Adrenal gland (tissue), 19 donors: ENCODE measurements at places on chromosomes 12 and 14. TPM values are rescaled to one million over a fixed set of nuclear protein-coding genes. Genes with fewer than 3 reads are reported as not detected.

- H3K4me1 ChIP-seq = peaks cover 24% of the 10 kb centered on the region
- H3K27ac ChIP-seq = no peak overlapping the region
- H3K4me3 ChIP-seq = no peak overlapping the region
- no peaks in the 10 kb centered on the region for H3K27me3 ChIP-seq
- no peaks in the 10 kb centered on the region for H3K36me3 ChIP-seq
Observed at GRCh38 chr12:106304797-106305196, 2.3 kb downstream of the TCP11L2 start.

DNA sequence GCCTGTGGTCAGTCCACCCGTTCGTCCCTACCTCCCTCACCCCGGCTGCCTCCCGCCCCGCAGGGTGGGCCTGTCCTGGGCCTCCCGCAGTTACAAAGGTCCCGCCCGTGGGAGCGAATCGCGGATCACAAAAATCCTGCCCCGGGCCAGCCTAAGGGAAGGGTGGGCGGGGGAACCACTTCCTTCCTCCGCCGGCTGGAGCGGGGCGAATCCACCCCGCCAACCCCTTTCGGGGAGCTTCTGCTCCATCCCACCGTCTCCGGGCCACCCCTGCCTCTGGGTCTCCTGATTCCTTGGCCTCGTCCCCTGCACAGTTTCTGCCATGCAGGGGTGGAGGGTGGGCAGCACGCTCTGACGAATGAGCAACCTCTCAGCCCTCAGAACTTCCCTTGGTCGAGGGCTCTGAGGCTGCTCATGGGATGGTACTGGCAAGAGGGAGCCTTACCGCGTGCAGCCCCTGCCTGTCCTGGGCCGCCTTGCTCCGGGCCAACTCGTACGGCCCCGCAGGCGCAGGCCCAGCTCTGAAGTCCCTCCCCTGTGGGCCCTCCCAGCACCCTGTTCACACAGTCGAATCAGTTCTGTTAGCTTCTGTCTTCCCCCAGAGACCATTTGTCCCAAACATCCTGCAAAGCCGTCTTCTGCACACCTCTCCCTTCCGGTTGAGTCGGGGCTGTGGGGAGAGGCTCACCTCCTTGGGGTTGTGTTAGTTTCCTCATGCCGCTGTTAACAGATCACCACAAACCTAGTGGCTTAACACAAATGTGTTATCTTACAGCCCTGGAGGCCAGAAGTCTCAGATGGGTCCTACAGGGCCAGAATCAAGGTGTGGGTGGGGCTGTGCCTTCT, 589 bp upstream of the HVCN1 start:
- peak; percentile 37 for DNase-seq
- H3K4me1 ChIP-seq = peaks cover 6% of the 10 kb centered on the region
- peak overlapping the region; percentile 11 for H3K27ac ChIP-seq
- H3K4me3 ChIP-seq = no peak overlapping the region
- H3K27me3 ChIP-seq = no peaks in the 10 kb centered on the region

DNA sequence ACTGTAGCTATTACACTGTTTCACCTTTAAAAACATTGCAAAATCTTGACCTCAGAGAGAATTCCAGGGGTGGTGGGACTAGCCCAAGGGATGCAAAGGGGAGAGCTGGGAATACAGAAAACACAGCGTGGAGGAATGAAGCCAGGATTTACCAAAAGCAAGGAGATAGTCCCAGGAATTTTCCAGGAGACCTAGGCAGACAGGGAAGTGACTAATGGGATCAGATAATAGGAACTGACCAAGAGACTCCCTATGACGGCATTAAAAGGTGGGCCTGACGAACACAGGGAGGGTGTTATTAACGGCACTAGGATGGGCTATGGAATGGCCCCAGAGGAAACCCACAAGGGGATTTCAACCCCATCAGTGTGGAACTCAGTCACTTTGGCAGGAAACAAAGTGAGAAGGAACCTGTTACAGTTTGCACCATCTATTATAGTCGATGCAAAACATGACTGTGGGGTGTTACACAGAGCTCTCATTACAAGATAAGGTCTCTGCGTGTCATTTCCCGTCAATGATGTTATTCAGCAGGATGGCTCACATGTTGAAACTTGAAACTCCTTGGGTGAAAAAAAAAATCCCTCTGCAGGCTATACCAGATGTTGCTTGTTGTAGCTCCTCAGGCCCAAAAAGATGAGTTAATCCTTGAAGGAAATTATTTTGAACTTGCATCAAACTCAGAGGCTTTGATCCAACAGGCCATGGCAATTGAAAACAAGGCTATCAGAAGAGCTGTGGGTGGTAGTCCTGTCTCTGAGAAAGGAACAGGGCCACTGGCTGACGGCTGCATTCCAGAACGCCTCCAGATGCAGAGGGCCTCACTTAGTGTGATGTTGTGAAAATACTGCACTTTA, 58.7 kb downstream of the DRAM1 start:
- peaks cover 4% of the 10 kb centered on the region for H3K4me1 ChIP-seq
- no peak overlapping the region for H3K4me3 ChIP-seq
- H3K27ac ChIP-seq = peak overlapping the region; percentile 29

DNA sequence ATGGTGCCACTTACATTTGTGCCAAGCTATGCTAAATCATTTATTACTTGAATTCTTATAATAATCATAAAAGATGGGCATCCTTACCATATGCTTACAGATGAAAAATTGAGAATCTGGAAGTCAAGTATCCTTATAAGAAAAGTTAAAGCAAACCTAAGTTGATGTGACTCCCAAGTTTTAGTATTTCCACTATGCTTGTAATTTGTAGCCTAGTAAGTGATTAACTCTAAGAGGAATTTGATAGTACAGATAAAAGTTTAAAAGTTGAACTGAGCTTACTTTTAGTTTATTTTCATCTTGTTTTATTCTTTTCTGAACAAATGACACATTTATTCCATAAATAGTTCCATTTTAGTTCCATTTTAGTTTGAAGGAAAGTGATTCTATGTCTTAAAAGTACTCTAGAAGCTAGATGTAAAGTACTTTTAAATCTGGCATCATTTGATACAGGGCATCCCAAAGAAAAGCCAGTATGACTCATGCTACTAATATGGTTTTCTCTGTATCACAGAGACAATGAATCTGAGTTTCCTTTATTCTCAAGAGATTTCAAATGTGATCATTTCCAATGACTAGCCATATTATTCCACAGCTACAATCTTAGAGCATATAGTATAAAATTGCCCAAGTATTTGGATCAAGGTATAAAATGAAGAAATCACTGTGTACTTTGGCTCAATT, 596.0 kb downstream of the SLC16A7 start:
- no peaks in the 10 kb centered on the region for H3K36me3 ChIP-seq
- H3K4me1 ChIP-seq = no peaks in the 10 kb centered on the region
- no peak overlapping the region for H3K27ac ChIP-seq
- no peak overlapping the region for H3K4me3 ChIP-seq
- no peak for DNase-seq
- no peaks in the 10 kb centered on the region for H3K27me3 ChIP-seq

DNA sequence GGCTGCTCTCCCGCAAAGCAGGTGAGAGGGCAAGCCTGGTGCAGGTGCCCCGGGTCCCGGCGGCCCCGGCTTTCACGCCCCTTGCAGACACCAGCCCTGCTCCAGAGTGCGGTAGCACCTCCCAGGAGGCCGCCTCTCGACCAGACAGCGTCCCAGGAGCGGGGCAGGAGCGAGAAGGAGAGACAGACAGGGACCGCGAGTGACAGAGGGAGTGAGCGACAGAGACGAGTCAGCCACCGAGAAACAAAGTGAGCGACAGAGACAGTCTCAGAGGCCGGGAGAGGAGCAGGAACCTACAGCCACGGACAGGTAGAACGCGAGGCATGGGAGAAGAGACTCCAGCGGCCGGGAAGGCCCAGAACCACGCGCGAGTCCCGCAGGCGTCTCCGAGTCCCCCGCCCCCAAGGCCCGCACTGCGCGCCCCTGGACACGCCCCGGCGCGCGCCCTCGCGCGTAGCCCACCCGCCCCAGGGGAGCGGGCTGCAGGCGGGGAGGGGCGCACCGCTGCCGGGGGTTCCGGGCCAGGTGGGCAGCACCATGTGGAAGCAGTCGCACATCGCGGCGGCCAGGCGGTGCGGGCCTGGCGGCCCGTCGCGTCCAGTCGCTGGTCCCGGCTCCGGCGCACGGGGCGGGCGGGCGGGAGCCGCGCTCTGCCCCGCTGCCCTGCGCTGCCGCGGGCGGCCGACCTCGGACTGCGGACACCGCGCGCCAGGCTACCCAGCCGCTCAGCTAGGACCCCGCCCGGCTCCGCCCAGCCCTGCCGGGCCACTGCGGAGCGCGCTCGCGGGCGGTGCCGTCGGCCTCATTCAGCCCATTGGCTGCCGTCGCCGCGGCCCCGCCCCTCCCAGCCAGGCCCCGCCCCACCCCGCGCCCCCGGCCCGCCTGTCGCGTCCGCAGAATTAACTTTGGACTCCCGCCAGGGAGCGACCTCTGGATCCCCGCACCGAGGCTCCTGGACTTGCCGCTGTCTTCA, at the start of gene AHNAK2:
AHNAK2 (minus strand) TSS at position 694 of the 973 bp plus-strand sequence; CDS start at position 557, 137 bp downstream.
- peak; percentile 87 for DNase-seq
- peak within 1 kb of the TSS; percentile 82 for H3K27ac ChIP-seq
- H3K36me3 ChIP-seq = no peaks in the 10 kb centered on the region
- H3K4me3 ChIP-seq = no peak within 1 kb of the TSS

The PIK3C2G gene
- total RNA-seq = 0.14 TPM

The GAPDH gene
- total RNA-seq = 2,139 TPM

The OR11H12 gene
- total RNA-seq = not detected

The ATXN3 gene
- total RNA-seq = 25.9 TPM
